Stimulated activated CD8-positive, alpha-beta memory T cell treated with anti-CD3 and anti-CD28 coated beads, Interleukin-4, amount 100 ng/mL, for 24 hours (primary cell): ENCODE measurements at places on chromosomes 13 and 19.

DNA sequence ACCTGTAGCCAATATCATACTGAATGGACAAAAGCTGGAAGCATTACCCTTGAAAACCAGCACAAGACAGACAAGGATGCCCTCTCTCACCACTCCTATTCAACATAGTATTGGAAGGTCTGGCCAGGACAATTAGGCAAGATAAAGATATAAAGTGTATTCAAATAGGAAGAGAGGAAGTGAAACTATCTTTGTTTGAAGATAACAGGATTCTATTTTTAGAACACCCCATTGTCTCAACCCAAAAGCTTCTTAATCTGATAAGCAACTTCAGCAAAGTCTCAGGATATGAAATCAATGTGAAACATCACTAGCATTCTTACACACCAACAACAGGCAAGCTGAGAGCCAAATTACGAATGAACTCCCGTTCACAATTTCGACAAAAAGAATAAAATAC lies 17.8 kb upstream of the CCNA1 start:
- no peak for DNase-seq

GRCh38 chr13:28497143-28497876 lies 2.4 kb upstream of the FLT1 start:
- no peak for DNase-seq

DNA sequence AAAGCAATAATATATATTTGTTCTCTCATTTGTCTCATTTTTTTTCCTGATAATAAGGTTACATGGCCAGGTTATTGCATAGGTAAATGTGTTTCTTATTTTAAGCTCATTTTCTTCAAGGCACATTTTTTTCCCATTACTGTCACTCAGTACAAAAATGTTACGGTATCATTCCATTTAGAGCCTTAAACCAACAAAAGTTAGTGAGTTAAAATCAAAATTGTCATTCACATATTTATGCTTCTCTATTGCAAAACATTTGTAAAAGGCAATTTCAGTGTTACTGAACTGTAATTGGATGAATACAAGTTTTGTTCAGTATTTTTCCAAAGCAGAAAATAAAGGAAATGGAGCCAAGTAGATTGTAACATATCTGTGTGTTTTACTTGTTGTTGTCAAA lies 117.6 kb upstream of the MAB21L1 start:
- no peak for DNase-seq

GRCh38 chr13:113365971-113366588 lies 2.1 kb upstream of the GRTP1 start:
- DNase-seq: no peak

GRCh38 chr19:33727331-33727998 lies 69.2 kb upstream of the KCTD15 start:
- DNase-seq: no peak

DNA sequence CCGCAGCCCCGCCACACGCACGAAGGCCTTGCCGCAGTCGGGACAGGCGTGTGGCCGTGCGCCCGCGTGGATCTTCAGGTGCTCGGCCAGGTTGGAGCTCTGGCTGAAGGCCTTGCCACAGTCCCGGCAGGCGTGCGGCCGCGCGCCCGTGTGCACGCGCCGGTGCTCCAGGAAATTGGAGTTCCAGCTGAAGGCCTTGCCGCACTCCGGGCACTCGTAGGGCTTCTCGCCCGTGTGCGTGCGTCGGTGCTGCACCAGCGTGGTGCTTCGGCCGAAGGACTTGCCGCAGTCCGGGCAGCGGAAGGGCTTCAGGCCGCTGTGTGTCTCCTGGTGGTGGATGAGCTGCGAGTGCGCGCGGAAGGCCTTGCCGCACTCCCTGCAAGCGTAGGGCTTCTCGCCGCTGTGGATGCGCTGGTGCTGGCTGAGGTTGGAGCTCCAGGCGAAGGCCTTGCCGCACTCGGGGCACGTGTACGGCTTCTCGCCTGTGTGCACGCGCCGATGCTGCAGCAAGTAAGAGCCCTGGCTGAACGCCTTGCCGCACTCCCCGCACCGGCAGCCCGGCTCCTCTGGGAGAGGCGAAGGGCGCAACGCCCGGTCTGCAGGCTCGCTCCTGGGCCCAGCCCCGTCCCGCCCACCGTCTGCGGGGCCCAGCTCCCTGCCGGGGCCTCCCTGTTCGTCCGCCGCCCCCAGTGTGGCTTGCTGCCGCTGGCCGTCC lies 3.6 kb upstream of the A1BG start:
- DNase-seq: no peak

GRCh38 chr13:77696006-77696878 lies 1.2 kb upstream of the SLAIN1 start:
- DNase-seq: no peak

DNA sequence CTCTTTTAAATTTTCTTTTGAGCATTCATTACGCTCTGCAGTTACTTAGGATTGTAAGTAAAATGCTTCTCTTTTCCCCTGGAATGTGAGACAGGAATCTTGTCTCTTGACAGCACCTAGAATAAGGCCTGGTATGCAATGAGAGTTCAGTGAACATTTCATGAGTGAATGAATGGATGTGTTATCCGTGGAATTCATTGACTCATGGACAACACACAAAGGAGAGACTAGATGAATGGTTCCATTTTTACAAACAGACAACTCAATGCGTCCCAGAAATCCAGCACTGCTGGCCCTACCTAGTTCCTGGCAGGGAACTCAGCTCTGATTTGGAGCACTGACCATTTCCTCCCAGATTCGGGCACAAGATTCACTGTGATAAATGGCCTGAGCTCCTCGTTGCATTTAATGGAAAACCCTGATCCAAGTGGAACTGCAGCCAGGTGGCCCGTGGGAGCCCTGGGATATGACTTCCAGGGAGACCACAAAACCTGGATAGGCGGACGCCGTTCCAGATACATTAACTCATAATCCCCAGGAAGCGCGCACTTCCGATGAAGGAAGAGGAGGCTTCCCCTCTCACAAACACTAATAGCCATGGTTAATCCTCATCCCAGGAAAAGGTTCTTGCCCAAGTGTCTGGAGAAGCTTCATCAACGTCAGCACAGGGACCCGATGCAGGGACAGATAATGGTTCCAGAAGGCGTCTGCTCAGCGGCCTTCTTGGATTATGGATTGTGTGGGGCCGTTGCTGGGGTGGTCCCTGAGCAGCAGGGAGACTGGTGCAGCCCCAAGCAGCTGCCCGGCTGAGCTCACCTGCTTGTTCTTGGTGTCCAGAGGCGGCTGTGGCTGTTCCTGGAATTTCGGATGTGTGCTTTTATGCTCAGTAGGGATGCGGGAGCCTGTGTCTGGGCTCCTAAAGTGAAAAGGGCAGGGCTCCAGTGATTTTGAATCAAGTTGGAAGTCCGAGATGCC lies 211.1 kb upstream of the TSHZ3 start:
- no peak for DNase-seq

GRCh38 chr13:101911752-101912151 lies 459.3 kb downstream of the ITGBL1 start:
- DNase-seq: no peak

GRCh38 chr19:34041925-34042521 lies 130.3 kb upstream of the LSM14A start:
- DNase-seq: peak; percentile 53

DNA sequence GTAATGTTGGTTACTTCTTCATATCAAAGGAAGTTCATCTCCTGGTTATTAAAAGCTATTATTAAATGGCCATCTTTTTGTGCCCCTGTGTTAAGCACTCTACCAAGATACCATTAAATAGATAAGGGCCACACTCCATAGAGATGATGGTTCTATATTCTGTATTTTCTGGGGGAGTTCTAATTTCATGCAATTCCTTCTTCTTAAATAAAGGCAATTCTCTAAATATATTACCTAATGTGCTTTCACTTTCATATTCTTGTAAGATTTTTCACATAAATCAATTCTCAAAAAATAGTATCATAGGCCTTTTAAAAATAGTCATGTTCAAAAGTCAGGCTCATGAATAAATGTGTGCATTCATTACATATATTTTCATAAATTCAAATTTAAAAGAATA lies 47.0 kb upstream of the USPL1 start:
- no peak for DNase-seq

DNA sequence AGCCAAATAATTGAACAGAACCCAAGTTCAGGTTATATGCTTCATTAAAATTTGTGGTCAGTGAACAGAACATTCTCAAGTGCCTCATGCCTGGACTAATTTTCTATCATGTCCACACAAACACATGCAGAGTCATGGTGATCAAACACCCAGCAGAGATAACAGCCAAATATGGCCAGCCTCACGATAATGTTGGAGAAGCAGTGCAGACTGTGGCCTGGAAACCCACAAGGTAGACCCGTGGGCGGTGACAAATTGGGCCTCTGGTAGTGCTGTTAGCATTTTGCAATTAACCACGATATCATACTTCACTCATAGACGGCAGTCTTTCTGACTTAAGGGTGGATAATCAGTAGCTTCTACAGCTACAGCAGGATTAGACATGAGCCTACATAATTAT lies 35.0 kb upstream of the VWA8 start:
- DNase-seq: peak; percentile 38

DNA sequence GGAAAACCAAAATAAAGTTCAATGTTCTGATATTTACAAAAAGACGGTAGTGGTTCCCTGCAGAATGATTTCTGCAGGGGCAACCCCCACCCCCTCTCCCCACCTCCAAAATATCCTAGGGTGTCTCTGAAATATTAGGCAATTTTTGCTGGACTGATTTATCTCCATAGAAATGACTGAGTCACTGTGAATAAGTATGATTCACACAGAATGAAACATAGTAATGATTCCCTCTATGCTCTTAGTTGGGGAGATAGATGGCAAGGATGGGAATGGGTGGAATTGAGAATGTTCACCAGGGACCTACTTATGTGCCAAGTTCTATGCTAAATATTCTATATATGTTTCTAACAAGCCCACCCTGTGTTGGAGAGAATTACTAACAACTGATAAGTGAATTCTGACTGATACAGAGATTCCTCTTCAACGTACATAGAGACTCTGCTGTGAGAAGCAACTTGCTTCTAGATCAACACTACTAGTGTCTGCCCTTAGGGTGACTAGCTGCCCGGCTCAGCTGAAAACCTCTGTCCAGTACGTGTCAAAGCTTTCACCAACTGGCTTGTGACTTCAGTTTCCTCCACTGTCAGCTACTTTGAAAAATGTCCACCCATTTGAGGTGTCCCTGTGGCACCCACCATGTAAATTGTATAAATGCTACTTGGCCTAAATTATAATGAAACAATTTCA lies 38.4 kb upstream of the RAP2A start:
- DNase-seq: no peak

DNA sequence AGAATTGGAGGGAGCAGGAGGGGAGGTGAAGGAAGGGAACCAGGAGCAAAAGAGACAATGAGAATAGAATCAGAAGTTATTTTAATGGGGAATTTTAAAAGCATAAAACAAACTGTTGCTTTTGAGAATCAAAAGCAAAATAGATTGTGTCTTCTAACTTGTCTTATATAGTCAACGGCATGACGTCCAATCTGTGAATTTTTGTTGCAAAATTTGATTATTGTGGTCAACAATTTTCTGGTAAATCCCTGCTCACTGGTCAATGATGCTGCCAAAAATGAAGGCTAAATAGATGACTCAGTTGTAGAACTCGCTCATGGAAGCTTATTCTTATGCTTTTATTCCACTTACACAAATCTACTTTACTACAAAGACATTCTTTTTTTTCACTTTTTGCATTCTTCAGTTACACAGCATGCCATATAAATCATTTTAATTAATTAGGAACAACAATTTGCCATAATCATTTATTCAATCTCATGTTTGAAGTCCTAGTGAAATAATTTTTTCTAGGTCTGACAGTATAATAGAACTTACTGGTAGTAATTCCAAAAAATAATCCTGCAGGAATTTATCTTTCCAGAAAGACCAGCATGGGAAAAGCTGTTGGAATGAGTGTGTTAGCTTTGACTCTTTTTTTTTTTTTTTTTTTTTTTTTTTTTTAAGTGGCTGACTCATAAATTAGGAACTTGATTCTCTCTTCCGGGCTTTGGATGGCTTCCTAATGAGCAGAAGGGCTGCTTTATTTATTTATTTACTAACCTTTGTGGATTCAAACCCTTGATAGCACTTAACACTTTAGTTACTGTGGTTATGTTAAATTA lies 256.9 kb downstream of the SPRY2 start:
- no peak for DNase-seq

- no peak for DNase-seq
These were observed 177.0 kb downstream of the DCLK1 start for GRCh38 chr13:35954207-35954560.

- no peak for DNase-seq
These were observed 8.9 kb downstream of the TSHZ3 start for GRCh38 chr19:31340042-31341025.

- no peak for DNase-seq
These were observed 2.6 kb upstream of the DHRS12 start for GRCh38 chr13:51806566-51806965.

DNA sequence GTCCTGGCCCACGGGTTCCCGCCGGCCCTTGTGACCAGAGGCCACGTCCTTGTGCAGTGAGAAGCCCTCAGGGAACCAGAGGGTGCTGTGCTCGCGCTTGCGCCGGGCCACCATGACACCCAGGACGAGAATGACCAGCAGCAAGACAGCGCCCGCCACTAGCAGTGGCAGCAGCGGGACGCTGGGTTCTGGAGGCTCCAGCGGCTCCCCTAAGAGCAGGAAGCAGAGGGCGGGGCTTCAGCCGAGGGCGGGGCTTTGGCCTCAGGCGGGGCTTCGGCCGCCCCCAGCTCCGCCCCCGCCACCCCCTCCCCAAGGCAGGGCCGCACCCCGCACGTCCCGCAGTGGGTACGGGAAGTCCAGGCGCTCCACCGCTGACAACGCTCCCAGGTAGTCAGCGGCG lies 30.4 kb downstream of the NOTCH3 start:
- DNase-seq: no peak

GRCh38 chr13:43166644-43167457 lies 143.5 kb downstream of the DNAJC15 start:
- no peak for DNase-seq

DNA sequence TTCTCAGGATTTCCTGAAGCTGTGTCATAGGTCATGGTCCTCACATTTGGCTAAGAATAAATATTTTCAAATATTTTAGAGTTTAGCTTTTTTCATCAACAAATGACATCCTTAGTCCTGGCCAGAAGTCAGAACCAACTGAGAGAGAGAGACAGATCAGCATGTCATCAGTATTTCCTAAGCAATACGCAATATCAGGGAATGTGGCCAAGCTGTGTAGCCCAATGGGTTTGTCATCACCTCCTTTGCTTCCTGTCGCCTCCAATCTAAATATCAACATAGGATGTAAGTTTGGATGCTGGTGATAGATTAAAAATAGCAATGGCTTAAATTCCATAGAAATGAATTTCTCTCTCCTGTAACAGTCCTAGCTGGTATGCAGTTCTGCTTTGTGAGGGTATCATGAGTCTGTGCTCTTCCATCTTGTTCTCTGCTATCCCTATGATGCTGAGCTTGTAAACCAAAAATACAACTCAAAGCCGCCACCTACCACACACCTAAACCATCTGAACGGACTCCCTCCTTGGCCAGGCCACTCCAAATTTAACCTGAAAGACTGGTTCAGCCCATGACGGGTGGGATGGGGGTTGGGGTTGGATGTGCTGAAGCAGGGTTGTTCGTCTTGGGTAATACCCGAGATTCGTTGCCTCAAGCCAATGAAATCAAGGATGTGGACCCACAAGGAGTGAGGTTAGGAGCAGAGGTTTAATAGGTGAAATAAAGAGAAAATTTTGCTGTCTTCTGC lies 10.0 kb upstream of the IGSF23 start:
- DNase-seq: no peak

GRCh38 chr19:2983351-2984214 lies 6.2 kb downstream of the TLE6 start:
- no peak for DNase-seq
